ENCODE measurements at places on chromosomes 4 and X. TPM values are rescaled to one million over a fixed set of nuclear protein-coding genes. Genes with fewer than 3 reads are reported as not detected.

DNA sequence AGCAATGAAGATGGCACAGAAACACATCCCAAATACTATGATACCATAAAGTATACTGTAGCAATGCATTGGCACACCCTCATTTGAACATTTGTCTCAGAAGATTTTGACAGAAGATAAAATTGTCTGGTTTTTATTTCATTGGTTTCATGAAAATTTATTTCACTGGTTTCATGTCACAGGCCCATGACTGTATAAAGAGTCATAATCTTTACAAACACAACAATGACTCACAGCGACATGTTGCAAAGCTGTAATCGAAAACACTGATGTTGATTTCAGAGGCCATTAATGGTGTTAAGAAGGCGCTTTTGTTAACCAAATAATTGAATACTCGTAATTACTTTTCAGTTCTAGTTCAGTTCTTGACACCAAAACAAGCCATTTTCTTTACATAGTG, 8.1 kb upstream of the DTHD1 start:
- DNase-seq, result no peak

Gene EGF
- total RNA-seq, result 28.0 TPM

DNA sequence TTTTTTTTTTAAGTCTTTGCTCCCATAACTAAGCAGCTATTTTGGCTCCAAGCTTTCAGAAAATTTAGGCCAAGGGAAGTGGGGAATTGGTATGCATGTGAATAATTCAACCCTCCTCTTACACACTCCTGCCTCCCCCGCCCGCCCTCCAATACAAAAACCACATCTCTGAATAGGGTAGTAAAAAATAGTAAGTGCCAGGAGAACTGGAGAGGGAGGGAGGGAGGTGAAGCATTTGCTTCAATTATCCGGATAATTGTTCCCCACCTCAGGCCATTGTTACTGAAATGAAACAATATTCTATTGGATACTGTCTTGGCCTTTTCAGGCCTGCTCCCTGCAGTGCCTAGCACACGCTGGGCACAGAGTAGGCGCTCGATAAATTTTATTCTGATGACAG, 5.5 kb upstream of the GSX2 start:
- no peak for DNase-seq

DNA sequence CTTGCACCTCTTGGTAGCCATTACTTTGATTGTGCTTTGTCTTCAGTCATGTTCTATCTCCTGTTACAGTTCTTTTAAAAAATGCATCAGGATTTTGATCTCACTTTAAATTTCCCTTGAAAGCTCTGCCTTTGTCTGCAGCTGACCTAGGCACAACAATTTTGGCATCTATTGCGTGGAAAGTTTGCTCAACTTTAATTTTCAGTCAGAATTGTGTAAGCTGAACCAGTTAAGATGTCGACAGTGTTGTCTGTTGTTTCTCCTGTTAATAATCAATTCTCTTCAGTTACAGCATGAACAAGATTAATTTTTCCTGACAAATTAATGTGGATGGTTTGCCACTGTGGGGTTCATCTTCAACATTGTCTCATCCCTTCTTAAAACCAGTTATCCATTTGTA, 34.9 kb downstream of the TIGD2 start:
- DNase-seq, result no peak

Gene TMEM33
- total RNA-seq, result 30.8 TPM

DNA sequence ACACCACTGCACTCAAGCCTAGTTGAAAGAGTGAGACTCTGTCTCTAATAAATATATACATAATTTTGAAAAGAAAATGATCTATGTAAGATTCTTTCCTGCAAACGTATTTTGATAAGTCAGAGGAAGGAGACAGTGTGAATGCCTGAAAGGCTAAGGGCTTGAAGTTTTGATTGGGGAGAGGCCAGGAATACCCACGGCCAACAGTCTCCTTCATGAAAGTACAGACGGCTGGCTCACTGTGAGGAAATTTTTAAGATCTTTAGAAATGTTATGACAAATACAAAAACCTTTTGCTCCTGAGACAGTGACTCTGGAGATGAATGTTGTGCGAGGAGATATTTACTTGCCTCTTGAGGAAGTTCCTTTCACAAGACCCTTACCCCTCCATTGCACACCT, 111.4 kb upstream of the KLHL13 start:
- no peak for DNase-seq

Gene USP26
- total RNA-seq, result not detected

Gene DNAAF6
- not detected for total RNA-seq

Gene TLR2
- total RNA-seq, result not detected

DNA sequence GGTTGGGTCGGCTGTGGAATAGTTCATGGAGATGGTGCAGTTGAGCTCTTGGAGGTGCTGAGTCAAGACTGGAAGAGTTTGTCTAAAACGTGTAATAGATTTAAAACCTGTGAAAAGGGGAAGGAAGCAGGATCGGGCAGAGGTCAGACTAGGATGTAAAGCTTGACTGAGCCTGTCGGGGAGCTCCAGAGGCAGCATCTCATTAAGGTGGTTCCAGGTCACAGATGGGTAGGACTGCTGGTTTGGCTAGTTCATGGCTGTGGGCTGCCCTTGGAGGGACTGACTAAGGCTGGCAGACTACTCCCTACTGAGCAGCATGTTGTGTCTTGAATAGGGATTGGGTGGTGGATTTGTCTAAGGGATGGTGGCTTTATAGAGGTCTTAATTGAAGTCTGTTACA, 28.4 kb upstream of the WDR1 start:
- no peak for DNase-seq

Gene MTNR1A
- total RNA-seq, result 0.13 TPM

Gene PCSK1N
- total RNA-seq, result 3.2 TPM

GRCh38 chr4:70932984-70933383, 30.8 kb downstream of the MOB1B start:
- no peak for DNase-seq

- no peak for DNase-seq
These were observed 81.8 kb upstream of the KIT start for GRCh38 chr4:54575919-54576318.

DNA sequence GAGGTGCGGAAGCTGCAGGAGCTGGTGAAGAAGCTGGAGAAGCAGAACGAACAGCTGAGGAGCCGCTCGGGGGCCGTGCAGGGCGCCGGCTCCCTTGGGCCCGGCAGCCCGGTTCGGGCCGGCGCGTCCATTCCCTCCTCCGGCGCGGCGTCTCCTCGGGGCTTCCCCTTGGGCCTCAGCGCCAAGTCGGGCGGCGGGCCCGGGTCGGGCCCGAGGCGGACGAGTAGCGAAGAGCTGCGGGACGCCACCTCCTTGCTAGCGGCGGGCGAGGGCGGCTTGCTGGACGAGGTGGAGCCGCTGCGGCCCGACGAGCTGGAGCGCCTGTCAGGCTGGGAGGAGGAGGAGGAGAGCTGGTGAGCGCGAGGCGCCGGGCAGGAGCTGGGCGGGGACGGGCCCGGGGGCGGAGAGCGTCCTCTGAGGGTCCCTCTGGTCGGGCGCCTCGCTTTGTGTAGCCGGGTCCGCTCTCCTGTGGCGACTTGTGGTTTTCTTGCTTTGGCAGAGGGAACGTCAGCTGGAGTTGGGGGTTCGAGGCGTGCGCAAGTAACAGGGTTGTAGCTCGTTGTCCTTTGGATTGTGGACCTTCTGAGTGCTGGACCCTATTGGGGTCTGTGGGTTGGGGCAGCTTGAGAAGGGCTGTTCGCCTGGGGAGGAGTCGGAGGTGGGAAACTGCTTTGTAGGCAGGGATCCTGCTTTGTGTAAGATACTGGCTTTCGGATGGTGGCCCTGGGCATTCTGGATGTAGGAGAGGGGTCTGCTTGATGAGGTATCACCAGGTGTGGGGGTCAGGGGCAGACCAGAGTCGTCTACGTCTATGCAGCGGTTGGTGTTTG, 662 bp downstream of the SLAIN2 start:
- DNase-seq, result peak; percentile 46

- DNase-seq, result no peak
These were observed 241.2 kb upstream of the CTSO start for GRCh38 chr4:156194896-156195295.

DNA sequence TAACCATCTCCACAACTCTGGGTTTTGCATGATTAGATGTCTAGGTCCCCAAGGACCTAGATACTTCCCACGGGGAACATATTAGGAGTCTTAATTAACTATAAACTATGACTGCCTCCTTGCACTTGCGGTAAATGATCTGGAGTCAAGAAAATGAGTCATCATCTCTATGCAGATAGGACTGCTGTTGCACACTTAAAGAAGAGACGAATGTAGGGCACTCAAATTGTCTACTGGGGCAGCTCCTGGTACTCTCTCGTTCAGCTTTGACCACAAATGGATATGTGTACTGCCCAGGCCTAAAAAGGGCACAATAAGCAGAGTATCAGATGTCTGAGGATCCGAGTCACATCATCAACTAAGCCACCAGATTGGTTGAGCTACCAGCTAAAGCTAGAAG, 1783.4 kb upstream of the AGA start:
- DNase-seq, result no peak

- DNase-seq, result peak; percentile 42
These were observed at the start of gene LRCH2 for GRCh38 chrX:115233497-115234455. TSS of gene LRCH2 (minus strand) at chrX:115234096. CDS start at chrX:115234041, 55 bp downstream.

Gene GLOD5
- total RNA-seq, result not detected

GRCh38 chr4:119570401-119570800, 58.2 kb downstream of the PDE5A start:
- no peak for DNase-seq

Data from SJSA1 (cell line).